ENCODE measurements at places on chromosomes 5 and 9.

- DNase-seq, result no peak
Observed at GRCh38 chr5:130526708-130527107, 622.4 kb downstream of the CHSY3 start.

GRCh38 chr9:69121155-69122081 lies 52.7 kb upstream of the TJP2 start:
- peak; percentile 43 for DNase-seq

DNA sequence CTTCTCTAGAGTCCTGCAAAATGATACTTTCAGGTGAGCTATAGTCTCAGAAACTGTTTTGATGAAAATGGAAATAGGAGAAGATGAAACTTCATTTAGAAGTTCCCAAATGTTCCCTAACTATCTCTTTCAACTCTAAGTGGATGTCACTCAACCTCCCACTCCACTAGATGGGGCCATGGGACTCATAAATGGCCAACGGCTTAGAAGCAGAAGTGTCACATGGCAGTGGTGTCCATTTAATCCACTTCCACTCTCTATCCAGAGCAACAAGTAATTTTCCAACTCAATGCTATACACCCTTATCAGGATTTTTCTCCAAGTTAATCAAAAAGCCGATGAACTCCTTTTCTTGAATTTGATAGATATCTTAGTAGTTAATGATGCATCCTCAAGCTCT lies 295.7 kb downstream of the EDIL3 start:
- no peak for DNase-seq

- DNase-seq, result no peak
Observed at GRCh38 chr9:10008101-10008799, 604.6 kb downstream of the PTPRD start.

DNA sequence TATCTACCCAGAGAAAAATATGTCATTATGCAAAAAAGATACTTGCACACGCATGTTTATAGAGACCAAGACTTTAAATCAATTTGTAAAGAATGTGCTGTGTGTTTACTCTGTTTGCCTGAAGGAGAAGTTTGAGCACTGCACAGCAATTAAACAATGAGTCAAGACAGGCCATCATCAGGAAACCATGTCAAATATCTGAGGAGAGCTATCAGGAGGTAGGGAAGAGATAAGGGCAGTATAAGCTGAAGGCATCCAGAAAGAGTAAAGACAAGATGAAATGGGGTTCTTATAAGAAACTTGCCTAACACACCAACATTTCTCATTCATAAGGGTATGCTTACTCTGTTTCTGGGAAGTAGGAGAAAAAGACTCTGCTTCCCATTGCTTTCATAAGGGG lies 405.8 kb upstream of the PTGER4 start:
- no peak for DNase-seq

DNA sequence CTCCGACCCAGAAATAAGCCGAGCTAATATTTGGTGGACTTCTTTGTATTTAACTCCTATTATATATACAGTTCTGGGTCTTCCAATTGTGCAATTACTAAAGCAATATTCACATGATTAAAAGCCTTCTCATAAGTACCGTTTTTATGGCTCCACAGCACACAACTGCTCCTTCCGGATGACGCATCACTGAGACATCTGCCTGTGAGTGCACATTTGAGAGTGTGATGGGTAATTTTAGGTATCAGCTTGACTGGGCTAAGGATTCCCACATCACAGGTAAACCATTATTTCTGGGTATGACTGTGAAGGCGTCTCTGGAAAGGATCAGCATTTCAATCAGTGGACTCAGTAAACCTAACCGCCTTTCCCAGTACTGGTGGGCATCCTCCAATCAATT lies 77.5 kb upstream of the SYK start:
- no peak for DNase-seq

DNA sequence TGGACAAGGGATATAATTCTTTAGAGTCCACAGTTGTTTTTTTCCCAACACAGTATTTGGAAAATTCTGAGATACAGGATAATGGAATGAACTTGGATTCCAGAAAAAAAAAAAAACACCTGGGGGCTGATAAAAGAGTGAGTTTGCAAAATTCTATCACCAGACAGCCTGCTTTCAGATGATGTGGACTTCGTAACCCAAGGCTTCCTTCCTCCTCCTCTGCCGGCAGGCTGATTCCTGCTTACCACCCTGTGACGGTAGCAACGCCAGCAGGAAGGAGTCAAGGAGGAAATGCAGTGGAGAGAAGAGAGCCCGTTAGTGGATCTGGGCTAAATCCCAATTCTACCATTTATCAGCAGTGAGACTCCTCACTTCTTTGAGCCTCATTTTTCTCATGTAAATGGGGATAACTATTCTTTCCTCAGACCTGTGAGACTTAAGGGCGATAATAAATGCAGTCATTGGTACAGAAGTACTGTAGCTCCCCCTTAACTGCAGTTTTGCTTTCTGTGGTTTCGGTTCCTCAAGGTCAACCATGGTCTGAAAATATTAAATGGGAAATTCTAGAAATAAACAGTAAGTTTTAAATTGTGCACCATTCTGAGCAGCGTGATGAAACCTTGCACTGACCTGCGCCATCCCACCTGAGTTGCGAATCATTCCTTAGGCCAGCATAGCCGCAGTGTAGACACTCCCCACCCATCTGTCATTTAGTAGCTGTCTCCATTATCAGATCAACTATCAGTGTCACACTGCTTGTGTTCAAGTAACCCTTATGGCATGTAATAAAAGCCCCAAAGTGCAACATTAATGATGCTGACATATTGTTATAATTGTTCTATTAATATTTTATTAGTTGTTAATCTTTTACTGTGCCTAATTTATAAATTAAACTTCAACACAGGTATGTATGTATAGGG lies 71.4 kb downstream of the DCP2 start:
- DNase-seq, result no peak

DNA sequence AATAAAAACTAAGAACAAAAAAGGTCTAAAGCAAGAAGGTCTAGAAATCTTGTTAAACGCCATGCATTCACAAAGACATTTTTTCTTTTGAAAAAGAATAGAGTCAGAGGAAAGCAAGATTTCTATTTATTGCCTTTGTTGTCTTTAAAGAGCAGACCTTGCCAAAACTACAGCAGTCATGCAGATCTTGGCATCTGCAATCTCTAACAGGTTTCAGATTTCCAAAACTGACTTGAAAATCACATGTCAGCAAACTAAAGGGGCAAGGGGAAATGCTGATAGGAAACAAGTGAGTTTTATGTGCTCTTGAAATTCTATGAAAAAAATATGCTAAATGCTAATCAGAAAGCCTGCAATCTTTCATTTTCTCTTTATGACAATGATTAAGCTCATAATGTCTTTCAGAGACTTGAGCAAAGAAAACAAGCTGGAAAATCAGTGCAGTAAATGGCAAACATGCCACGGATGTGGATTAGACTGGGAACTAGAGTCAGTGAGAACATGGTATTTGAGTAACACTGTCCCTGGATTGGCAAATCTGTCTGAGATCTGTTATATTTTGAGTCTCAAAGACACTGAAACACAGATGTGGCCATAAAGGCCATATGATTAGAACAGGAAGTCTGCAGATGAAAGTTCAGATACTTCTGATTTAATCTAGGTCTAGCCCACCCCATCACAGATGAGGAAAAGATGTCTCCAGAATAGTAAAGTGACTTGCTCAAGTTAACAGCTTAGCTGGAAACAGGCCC lies 361.4 kb upstream of the RPS23 start:
- peak; percentile 19 for DNase-seq

GRCh38 chr9:109115931-109116526 lies 3.7 kb downstream of the TMEM245 start:
- peak; percentile 22 for DNase-seq

DNA sequence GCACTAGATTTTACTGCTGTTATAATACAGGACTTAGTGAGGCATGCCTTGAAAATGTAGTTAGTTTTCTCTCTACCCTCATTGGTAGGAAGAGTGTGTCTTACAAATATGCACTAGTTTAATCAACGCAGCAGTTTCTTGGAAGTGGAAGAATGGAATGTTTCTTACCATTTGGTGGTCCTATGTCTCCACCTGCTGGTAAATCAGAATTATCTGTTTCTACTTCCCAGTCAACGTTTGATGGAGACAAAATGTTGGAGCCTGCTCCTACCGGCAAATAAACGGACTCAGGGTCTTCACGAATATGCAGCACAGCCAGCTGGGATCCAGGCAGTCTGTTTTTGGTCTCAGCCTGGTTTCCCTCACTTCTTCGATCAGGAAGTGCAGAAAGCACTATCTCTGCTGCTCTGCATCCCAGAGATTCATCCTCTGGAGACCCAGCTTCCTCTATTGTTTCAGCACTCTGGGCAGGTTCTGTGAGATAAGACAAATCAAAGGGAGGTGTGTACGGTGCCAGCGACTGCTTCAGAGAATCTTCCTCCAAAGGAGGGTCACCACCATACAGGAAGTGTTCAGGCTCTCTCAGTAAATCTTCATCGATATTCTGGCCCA lies 59.5 kb upstream of the PCA3 start:
- DNase-seq, result peak; percentile 86

GRCh38 chr9:74729136-74729695 lies 158.5 kb downstream of the TRPM6 start:
- DNase-seq, result no peak

DNA sequence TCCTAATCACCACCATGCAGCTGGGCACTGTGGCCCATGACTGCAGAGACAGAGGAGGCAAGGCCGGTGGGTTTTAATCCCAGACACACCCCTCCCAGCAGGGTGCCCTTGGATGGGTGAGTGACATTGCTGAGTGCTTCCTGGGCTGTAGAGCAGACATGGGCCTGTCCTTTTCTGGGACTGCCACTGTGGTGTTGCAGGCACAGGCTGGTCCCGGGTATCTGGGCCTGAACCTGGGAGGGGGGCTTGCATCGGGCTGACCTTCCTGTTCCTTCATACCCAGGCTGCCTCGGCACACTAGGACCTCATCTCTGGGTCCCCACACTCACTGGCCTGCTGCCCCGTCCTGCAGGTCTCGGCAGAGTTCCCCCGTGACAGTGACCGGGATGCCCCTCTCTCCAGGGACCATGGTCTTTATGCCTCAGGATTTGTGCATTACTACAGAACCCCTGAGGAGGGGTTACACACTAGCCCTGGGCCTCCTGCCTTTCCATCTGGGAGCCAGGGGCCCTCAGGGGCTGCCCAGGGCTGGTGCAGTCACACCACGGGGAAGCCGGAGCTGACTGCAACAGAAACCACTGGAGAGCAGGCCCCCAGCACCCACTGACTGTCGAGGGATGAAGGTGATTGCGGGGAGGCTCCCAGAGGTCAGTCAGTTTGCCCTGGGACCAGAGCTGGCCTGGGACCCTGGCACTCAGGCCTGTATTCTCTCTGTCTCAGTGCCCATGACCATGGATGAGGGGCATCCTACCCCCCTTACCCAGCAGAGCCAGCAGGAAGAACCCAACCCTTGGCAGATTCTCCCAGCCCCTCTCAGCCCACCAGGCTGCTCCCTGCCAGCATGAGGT lies 8.9 kb upstream of the SLC25A48 start:
- DNase-seq, result no peak

DNA sequence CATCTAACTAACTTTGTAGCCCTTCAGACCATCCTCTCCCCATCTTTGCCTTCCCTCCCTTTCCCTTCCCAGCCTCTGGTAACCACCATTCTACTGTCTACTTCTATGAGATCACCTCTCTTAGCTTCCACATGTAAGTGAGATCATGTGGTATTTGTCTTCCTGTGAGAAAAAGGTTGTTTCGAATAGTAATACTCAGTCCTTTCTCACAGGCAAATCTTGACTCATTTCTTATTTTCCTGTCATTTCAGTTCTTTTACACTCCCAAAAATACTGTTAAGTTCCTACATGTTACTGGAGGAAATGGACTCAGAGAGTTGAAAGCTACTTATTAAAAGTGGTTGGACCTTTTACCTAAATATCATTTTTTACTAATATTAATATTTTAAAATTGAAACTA lies 82.1 kb downstream of the SLF1 start:
- no peak for DNase-seq

GRCh38 chr9:107693625-107694326 lies 204.2 kb upstream of the KLF4 start:
- DNase-seq, result no peak

GRCh38 chr9:15244001-15244441 lies 63.0 kb downstream of the TTC39B start:
- DNase-seq, result no peak

GRCh38 chr5:39526914-39527477 lies 102.2 kb upstream of the DAB2 start:
- peak; percentile 38 for DNase-seq

GRCh38 chr5:164672205-164672604 lies 1166.8 kb downstream of the MAT2B start:
- no peak for DNase-seq

DNA sequence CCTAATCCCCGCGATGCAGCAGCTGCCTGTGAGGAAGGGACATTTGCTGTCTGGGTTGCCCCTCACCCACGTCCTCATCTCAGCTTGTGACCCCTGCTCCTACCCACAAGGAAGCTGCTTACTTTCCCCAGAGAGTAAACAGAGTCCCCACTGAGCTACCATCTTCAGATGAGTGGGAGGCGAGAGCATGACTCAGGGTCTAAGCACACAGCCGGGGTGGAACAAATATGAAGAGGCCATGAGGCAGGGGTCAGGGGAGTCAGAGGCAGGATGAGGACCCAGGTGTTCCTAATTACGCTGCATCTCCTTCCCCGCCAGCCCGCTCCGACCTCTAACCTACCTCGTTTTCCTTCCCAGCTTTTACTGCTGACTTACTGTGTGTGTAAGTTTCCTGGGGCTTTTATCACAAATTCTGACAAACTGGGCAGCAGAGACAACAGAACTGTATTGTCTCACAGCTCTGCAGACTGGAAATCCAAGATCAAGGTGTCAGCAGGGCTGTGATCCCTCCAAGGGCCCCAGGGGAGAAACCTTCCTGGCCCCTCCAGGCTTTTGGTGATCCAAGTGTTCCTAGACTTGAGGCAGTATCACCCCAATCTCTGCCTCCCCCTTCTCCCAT lies 94.0 kb upstream of the DNAH5 start:
- peak; percentile 67 for DNase-seq

- no peak for DNase-seq
Observed at GRCh38 chr5:85998656-85999055, 619.1 kb upstream of the COX7C start.

DNA sequence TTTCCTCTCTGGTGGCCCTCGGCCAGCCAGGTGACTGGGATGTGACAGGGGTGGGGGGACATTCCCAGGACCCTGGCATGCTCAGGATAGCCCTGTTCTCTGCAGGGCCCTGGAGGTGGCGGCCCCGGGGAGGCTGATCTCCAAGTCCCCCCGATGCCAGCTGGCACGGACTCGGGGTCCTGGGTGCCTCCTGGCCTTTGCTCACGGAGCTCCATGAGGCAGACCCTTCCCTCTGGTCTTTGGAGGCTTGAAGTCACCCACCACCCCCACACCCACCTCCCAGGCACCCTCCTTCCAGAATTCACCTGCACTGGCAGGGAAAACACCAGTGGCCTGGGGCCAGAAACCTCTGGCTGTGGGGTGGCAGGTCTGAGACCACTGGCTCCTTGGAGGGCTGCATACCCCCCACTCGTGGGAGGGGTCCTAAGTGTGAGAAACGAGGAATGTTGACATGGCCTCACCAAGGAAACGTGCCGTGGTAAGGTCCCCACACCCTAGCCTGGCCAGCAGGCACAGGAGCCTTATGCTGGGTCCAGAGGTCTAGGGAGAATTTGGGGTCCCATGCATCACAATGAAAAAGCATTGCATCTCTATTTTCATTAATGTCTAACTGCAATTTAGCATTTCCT lies 130.8 kb upstream of the FAM120A start:
- no peak for DNase-seq

GRCh38 chr5:120769312-120769872 lies 305.3 kb downstream of the PRR16 start:
- DNase-seq, result no peak

Measured in muscle of back (tissue), 13 donors.